ENCODE measurements at places on chromosomes 5 and 9.

DNA sequence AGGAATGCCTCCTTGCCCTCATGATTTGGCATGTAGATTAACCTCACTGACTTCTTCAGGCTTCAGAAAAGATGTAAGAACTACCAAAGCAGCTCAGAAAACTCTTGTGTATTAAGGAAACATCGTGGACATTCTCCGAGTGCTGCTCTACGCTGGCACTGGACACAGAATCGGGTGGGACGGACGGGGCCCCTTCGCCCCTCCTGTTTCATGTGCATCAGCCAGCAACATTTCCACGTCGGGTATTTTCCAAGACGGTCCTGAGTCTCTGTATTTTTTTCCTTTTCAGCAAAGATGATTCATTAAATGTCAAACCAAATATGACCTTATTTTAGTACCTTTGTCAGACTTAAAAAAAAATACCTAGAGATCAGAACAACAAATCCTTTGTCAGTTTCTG is 583.6 kb downstream of the CCDC171 start:
- no peak for DNase-seq

- DNase-seq: peak; percentile 61
Observed at GRCh38 chr5:58498340-58498942, 7.2 kb downstream of the GAPT start.

GRCh38 chr5:123611406-123611709 is 99.4 kb downstream of the CSNK1G3 start:
- no peak for DNase-seq

GRCh38 chr5:139696894-139697658 is 48.9 kb downstream of the CXXC5 start:
- DNase-seq: peak; percentile 89

DNA sequence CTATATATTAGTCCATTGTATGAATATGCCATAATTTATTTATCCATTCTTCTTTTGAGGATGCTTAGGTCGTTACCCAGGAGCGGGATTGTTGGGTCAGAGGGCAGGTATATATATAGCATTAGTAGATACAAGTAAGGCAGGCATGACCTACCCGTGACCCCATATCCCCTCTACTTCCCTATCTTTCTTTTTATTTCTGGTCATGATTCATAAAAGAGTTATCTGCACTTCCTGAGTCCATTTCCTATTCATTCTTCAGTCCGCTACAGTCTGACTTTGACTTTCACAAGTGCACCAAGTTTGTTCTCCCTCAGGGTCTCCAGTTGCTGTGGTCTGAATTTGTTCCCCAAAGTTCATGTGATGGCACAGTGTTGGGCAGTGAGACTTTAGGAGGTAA is 6.9 kb downstream of the RHOBTB3 start:
- DNase-seq: no peak

DNA sequence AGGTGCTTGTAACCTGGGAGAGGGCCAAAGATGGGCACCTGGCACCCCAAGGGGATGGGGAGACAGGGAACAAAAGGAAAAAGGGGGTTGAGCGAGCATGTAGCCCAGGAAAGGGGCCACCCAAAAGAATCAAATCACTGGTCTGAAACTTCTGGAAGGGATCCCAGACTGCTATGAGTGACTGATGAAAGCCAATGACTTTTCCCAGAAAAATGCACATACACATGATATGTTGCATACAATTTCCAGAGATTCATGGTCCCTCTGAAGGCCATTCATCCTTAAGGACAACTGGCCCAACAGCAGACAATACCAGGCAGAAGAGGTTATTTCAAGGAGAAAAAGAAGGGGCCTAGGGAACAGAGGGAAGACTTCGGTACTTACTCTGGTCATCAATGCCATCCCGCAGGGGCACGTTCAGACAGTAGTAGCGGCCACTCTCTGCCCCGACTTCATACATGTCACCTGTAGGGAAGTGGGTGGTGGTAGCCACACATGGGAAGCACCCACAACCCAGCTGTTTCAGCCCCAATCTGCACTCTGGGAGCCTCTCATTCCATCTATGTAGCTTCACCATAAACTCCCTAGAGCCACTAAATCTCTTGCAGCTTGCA is 8.4 kb downstream of the HDAC3 start:
- peak; percentile 43 for DNase-seq

DNA sequence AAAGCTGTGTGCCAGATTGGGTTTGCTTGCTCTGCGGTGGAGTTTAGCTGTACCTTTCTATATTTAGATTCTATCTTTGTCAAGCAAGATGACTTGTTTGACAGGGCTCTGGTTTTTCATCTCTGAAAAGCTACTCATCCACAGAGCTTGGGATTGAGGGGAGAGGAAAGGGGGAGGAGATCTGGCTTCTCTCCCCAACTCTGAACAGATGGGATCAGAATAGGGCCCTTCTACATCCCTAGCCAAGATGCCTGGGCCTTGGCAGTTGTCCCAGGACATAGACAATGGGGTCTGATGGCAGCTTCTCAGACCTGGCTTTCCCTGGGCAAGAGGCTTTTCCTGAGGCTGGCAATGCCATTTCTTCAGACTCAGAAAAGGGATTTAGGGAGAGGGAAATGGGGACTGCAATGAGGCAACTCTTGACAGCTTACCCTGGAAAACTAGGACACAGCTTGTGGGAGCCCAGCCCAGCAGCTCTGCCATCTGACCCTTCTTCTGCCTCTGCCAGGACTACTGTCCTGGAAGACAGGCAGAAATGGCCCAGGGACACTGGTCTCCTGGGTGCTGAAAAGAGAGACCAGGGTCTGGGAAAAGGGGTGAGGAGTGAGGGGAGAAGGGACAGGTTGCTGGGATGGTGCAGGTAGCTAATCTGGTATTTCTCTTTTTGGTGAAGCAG is 50.2 kb upstream of the ASTN2 start:
- DNase-seq: no peak

DNA sequence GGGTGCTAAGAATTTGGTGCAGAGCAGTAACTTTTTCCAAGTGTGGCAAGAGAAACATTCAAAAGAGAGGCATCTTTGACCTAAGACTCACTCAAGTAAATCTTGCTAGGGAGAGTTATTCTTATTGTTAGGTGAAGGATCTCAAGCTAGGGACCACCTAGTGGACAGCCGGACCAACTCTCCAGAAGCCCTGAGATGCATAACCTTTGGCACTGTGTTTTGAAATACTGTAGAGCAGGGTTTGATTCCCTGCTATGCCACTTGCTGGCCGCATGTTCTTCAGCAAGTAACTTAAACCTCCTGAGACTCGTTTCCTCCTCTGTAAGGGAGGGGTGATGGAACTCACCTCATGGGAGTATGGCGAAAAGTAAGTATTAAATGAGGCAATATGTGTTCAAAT is 336.1 kb upstream of the ADAMTSL1 start:
- DNase-seq: no peak
